Esophagus muscularis mucosa (tissue), 4 donors: ENCODE measurements at places on chromosomes 6 and 20. TPM values are rescaled to one million over a fixed set of nuclear protein-coding genes. Genes with fewer than 3 reads are reported as not detected.

GRCh38 chr20:12305188-12305950, 387.7 kb downstream of the BTBD3 start:
- DNase-seq, result no peak

DNA sequence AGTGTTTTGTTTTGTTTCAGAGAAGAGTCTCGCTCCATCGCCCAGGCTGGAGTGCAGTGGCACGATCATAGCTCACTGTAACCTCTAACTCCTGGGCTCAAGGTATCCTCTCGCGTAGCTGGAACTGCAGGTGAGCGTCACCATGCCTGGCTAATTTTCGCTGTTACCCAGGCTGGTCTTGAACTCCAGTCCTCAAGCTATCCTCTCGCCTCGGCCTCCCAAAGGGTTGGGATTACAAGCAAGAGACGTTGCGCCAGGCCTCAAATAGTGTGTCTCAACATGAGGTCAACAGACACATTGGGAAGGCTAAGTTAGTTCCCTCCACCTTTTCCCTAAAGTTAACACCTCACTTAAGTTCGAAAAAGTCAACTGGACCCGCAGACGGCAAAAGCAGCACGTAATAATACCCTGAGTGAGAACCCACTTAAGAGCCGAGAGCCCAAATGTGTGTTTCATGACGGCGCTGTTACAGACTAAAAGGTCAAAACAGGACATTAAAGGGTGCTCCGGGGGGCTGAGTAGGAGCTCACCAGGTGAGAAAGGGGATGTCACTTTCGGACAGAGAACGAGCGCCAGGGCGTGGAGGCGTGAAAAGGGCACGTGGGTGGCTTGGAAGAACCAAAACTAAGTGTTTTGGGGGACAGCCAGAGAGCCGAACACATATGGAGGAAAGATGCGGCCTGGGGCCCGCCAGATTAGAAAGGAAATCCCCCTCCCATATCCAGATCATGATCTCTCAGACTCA, 499 bp downstream of the TTI1 start:
- DNase-seq, result no peak

GRCh38 chr6:14275493-14275851, 157.9 kb downstream of the CD83 start:
- DNase-seq, result no peak

THBD gene
- total RNA-seq, result 50.4 TPM

PMEPA1 gene
- 10.4 TPM for total RNA-seq
